ENCODE measurements at places on chromosomes 12 and 14.

DNA sequence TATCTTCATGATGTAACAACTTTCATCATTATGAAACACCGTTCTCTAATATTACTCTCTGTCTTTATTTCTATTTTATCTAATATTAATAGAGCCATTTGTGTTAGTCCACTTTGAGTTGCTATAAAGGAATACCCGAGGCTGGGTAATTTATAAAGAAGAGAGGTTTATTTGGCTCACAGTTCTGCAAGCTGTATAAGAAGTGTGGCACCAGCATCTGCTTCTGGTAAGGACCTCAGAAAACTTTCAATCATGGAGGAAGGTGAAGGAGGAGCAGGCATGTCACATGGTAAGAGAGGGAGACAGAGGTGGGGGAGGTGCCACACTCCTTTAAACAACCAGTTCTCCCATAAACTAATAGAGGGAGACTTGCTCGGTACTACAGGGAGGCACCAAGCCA is 25.1 kb downstream of the BORCS5 start:
- peaks cover 35% of the 10 kb centered on the region for H3K36me3 ChIP-seq
- H3K4me3 ChIP-seq = no peak overlapping the region
- peaks cover 55% of the 10 kb centered on the region for H3K4me1 ChIP-seq
- DNase-seq = no peak
- no peaks in the 10 kb centered on the region for H3K27me3 ChIP-seq

DNA sequence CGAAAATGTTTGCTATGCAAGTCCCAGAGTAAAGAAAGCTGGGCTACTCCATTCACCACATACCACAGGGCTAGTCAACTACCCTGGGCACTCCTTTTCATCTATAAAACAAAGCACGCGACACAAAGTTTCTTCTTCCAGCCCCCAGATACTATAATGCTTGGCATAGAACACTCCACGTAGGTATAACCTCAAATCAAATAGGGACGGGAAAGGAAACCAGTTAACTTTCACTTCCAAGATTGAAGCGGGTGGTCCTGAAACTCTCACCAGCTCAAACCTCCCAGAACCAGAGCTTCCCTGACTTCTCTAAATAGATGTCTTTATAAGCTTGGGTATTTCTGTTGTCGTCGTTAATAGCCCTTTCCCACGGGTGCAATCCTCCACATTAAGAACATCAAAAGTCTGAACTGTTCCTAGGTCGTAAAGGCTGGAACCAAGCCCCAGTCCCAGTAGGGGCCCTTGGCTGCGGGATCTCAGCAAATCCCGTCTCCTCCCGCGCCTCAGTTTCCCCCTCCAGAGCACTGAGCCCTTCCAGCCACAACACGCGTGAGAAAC is 647 bp downstream of the LGMN start:
- H3K27ac ChIP-seq = no peak overlapping the region
- no peak for DNase-seq
- H3K4me1 ChIP-seq = peaks cover 35% of the 10 kb centered on the region

GRCh38 chr12:20560935-20561334 is 134.2 kb upstream of the SLCO1C1 start:
- no peak for DNase-seq
- no peaks in the 10 kb centered on the region for H3K36me3 ChIP-seq
- H3K4me1 ChIP-seq = no peaks in the 10 kb centered on the region
- no peaks in the 10 kb centered on the region for H3K27me3 ChIP-seq

DNA sequence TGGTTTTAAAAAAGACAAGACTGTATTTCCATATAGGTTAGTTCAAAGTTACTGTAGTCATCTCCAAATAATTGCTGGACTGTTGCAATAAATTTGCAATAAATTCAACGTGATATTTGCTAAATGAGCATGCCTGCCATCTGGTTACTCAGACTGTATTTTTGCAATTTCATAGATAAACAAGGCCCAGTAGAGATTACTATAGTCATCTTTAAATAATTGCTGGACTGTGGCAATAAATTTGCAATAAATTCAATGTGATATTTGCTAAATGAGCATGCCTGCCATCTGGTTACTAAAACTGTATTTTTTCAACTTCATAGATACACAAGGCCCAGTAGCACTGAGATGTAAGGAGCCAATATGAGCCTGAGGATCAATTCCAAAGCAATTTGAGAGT is 5.6 kb downstream of the NTN4 start:
- H3K27me3 ChIP-seq = peaks cover 34% of the 10 kb centered on the region
- H3K4me3 ChIP-seq = no peak overlapping the region
- H3K27ac ChIP-seq = no peak overlapping the region
- H3K36me3 ChIP-seq = no peaks in the 10 kb centered on the region
- H3K4me1 ChIP-seq = peaks cover 6% of the 10 kb centered on the region
- no peak for DNase-seq

DNA sequence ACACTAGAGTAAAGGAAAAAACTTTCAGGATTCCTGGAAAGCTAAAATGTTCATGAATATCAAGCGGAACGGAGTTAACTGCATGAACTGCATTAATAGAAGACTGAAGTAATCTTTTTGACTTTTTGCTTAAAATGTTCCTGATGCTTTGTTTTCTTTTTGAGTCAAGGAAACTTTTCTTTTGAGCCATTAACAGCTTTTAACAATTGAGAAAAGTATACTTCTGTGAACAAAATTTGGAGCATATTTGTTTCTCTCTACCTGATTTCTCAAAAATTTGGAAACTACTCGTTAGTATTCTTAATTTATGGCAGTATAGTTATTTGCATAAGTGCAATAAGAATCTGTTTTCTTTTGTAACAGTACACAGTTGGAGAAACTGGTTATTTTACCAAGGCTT is 78.5 kb downstream of the CALM1 start:
- peaks cover 9% of the 10 kb centered on the region for H3K27me3 ChIP-seq
- H3K4me3 ChIP-seq = no peak overlapping the region
- no peak overlapping the region for H3K27ac ChIP-seq
- H3K4me1 ChIP-seq = no peaks in the 10 kb centered on the region
